Head of caudate nucleus (tissue), 42 donors: ENCODE measurements at places on chromosomes 1 and 21.

DNA sequence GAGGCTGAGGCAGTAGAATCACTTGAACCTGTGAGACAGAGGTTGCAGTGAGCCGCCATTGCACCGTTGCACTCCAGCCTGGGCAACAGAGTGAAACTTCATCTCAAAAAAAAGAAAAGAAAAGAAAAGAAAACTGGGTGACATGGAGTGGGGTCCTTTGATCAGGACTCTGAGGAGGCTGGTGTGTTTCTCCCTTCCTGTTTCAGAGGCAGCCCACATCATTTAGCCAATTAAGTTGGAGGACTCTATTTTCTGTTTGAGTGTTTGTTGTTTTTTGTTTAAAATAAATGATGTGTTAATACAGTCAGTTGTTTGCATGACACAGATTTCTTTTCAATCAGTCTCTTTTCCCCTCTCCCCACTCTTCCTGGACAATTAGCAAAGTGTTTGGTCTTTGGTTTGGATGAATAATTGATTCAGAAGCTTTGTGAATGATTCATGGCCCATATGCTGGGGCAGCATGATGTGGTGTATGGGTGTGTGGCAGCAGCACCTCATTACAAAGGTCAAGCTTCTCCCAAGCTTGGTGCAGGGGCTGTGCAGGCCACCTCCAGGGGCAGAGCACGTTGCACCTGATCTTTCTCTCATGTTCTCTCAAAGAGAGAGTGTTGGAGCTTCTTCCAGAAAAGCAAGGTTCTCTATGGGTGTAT lies 48.8 kb downstream of the CACNA1E start:
- no peak for DNase-seq

DNA sequence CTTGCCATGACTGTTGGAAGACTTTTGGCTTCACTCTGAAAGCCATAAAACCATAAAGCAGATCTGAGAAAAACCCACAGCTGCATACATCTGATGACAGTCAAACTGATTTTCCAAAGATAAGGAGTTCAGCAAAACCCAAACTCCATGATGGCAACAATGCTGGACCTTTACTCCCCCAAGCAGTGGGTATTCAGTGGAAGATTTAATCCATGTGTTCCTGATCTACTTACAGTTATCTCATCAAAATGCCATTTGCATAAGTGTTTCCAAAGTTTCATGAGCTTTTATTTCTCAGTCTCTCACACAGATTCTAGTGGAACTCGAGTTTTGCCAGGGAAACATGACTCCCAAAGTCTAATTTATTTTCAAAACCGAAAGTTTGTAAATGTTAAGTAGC lies 184.9 kb downstream of the ZC3H11B start:
- no peak for DNase-seq

DNA sequence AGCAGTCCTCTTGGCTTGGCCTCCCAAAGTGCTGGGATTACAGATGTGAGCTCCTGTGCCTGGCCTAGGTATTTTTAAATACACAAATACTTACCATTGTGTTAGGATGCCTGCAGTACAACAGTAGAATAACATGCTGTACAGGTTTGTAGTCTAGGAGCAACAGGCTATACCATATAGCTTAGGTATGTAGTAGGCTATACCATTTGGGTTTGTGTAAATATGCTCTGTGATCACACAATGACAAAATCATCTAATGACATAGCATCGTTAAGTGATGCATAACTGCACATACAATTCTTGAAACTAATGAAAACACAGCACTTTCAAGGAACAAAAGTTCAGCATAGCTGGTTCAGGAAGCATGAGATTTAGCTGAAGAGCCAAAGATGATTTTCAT lies 12.7 kb downstream of the POU2F1 start:
- no peak for DNase-seq

DNA sequence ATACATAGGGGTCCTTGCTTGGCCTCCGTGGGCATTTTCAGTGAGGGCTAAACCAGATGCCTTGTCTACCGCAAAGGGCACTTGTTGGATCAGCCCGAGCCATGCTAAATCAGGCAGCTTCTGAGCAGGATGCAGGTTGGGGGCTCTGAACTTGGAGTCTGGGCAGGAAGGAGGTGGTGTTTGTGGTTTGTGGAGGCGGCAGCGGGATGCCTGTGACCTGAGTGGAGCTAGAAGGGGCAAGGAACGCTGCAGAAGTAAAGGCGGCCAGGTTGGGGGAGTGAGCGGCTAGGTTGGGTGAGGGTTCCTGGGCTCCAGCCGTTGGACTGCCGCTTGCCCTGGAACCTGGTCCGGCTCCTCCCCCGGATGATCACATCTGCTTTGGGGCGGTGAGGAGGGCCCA lies 183.9 kb downstream of the CAMTA1 start:
- no peak for DNase-seq

DNA sequence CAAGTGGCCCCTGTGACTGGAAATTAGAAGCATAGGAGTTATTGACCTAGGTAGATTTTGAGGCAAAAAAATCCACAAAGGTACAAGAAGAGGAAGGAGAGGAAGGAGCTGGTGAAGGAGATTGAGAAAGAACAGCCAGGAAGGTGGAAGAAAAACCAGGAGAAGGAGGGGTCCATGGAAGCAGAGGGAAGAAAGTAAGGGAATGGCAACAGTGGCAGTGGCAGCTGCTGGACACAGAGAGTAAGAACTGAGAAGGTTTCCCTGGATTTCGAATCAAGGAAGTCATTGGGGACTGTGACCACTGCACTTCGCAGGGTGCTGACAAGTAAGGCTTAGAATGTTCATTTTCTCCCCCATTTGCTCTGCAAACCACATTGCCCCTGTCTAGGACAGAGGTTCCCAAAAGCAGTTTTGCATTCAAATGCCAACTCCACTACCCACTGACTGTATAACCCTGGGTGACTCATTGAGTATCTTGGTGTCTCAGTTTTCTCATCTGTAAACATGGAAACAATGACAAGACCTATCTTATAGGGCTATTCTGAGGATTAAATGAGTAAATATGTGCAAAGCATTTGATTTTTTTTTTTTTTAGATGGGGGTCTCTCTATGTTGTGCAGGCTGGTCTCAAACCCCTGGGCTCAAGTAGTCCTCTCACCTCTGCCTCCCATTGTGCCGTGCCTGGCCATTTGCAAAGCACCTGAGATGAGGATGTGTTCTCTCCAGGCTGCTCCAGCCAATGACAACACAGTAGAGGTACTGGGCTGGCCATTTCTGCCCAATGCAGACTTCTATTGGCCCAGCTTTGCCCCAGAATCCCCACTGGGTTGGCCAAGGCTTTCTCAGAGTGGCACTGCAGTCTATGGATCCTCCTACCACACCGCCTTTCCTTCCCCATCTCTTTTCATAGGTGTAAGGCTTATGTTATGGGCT lies 9.3 kb upstream of the CAPN2 start:
- no peak for DNase-seq

DNA sequence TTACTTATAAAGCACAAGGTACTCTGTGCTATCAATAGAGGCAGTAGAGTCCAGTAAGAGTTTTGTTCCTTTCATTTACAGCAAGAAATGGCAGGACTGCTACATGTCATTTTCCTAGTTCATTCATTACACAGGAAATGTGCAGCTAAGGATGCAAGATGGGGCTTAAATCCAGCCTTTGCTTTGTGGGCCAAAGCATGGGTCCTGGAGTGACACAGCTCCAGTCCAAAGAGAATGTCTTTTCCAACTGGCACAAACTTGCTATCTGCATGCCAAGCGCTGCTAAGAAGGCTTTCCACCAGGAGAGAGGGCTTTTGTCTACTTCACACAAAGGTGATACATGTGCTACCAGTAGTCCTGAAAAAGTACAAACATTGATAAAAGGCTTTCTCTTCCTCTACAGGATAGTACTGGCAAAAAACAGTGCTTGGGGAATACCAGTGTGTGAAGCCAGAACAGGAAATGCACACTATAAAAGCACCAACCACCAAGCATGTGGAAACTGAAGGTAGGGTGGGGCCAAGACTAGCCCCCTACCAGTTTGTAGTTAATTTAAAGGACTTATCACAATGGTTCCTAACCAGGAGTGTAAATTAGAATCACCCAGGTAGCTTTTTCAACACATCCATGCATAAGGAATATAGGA lies 68.7 kb downstream of the ARID4B start:
- DNase-seq: no peak

GRCh38 chr21:42010507-42011495 lies 641 bp upstream of the ZBTB21 start:
- no peak for DNase-seq

DNA sequence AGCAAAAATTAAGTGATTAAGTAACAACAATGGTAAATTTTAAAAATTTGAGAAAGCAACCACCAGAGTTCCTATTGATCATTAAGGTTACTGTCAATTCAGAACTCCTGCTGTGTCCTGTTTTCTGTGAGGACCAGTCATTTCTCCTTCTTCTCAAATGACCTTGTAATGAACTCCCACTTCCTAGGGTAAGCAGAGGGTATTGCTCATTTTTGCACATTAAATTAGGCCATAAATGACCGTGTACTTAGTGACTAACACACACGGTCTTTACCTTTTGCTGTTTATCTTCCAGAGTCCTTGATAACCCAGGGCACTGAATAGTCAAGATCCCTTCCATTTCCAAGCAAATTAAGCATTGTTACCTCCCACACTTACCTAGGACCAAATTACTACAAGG lies 227.5 kb upstream of the LYPLAL1 start:
- no peak for DNase-seq

DNA sequence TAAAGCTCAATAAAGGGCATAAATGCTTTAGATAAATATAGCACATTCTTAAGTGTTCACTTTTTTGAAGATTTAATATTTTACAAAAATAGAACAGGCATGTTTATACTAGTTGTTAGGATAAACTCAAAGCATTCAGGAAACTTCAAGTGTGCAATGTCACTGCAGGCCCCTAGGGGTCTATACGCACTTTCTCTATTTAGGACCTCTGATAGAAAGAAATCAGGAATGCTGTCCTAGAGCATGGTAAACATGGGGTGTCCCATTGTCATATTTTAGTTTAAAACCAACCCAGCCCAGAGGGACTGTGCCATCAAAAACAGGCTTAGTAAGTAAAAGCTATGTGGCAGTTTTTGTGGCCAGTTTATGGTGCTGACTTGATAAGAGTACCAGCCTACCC lies 102.2 kb downstream of the BARHL2 start:
- no peak for DNase-seq

- DNase-seq: no peak
These were observed 24.5 kb upstream of the ZNF436 start for GRCh38 chr1:23394181-23394580.

DNA sequence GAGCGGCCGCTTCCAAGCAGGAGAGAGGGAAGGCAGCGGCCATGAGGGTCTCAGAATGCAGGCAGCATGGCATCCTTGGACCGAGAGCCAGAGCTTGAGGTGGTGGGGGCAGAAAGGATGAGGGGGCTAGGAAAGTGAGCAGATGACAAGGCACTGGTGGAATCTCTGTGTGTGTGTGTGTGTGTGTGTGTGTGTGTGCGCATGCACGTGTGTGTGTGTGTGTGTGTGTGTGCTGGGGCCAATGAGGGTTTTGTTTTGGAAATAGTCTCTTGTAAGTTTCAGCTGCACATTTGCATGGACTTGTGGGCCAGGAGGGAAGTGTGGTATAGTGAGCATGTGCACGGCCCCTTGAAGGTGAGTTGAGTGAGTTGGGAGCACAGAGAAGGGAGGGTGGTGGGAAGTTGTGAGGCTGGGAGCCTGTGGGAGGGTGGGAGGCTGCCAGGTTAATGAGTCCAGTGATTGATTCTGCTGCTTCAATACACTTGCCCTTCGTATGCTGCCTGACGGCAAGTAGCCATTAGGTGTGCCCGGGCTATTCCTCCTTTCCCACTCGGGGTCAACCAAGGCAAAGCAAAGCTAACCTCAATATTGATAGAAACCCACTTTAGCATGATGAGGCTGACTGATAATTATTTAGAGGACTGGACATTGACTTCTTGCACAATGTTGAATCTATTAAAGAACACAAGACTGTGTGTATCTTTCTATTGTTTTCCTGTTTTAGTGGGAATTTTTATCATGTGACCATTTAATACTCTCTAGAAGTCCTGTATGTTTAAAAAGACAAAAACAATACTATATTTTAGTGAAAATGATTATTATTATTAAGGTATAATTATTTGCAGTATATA lies 80.3 kb downstream of the PROX1 start:
- no peak for DNase-seq

DNA sequence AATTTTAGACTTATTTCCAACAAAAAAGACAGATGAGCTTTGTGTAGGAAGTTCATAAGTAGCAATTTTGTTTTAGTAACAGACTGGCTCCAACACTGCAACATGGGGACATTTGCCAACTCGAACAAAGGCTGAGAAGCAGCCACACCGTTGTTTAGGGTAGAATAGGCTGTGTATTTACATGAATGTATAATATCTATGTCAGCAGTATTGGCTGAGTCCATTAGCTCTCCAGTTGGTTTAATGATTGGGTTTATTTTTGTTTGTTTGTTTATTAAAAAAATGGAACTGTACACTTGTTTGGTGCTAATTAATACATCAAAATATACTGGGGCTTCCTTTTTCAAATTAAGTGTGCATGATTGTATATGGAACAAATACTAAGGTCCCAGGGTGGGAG lies 7.3 kb upstream of the TMCO2 start:
- DNase-seq: no peak

DNA sequence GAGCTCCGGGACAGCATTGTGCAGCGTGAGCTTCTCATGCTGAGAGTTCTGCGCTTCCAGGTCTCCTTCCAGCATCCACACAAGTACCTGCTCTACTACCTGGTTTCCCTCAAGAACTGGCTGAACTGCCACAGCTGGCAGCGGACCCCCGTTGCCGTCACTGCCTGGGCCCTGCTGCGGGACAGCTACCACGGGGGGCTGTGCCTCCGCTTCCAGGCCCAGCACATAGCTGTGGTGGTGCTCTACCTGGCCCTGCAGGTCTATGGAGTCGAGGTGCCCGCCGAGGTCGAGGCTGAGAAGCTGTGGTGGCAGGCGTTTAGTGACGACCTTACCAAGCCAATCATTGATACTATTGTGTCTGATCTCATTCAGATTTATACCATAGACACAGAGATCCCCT lies 186.4 kb downstream of the NR5A2 start:
- no peak for DNase-seq

DNA sequence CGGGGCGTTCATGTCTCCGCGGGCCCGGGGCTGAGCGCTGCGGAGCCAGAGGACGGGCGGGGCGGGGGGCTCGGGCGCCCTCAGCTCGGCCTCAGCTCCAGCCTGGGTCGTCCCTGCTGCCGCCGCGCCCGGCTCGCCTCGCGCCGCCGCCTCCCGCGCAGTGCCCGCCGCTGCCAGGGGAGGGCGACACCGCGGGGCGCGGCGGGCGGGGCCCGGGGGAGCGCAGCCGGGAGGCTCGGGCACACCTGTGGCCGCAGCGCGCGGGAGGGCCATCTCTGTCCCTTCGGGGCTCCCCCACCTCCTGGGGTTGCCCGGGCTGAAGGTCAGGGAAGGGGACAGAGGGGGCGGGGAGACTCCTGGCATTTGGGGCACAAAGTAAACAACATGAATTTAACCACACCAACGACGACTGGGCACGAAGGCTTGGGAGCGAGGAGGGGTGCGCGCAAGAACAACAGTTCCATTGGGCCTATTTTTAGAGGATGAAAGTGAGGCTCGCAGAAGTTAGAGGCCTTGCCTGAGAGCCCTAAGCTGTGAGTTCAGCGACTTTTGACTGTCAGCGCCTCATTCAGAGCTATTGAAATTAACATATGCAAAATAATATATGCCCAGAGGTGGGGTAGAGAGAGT lies at the start of gene FAM131C:
TSS of gene FAM131C (minus strand) at position 162 of the 630 bp plus-strand sequence. CDS start 209 bp downstream, outside the sequence.
- no peak for DNase-seq

GRCh38 chr1:241292973-241293372 lies 64.0 kb downstream of the RGS7 start:
- no peak for DNase-seq

GRCh38 chr1:156616463-156616862 lies 2.8 kb upstream of the HAPLN2 start:
- DNase-seq: peak; percentile 77
